Stimulated activated CD4-positive, alpha-beta T cell treated with anti-CD3 and anti-CD28 coated beads, Interleukin-1b, Interleukin-23, amount 100 ng/mL, for 48 hours (primary cell): ENCODE measurements at places on chromosomes 2 and 18.

DNA sequence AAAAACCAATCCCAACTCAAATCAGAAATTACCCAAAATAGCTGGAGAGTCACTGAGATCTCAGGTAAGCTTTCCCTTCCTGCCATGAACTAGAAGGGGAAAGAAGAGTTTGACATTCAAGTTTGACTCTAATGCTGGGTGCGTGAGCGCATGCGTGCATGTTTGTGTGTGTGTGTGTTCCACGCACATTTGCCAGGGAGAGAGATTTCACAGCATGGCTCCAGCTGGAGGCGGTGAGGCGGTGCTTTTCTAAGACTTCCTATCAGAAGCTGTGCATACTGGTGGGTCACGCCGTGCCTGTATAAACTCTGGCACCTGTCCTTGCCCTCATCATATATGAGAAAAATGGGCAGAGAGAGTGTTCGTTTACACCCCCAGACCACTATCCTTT is 116.2 kb downstream of the MSH2 start:
- DNase-seq, result no peak

- DNase-seq, result no peak
Observed at GRCh38 chr2:26537826-26538475, 60.0 kb upstream of the OTOF start.

DNA sequence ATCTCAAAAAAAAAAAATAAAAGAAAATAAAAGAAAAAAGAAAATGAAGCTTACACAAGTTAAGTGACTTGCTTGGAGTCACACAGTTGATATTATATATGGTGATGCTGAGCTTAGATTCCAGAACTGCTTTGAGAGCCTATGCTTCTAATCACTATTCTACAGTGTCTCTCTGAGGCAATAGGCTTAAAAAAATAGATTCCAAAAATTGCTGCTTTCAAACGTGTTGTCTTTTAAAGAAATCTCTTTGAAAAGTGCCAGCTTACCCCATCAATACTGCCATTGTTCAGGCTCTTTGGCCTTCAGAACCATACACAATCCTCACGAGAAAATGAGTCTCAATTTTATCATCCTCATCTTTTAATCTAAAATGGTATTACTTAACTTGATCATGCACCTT is 102.6 kb downstream of the CDK15 start:
- no peak for DNase-seq

DNA sequence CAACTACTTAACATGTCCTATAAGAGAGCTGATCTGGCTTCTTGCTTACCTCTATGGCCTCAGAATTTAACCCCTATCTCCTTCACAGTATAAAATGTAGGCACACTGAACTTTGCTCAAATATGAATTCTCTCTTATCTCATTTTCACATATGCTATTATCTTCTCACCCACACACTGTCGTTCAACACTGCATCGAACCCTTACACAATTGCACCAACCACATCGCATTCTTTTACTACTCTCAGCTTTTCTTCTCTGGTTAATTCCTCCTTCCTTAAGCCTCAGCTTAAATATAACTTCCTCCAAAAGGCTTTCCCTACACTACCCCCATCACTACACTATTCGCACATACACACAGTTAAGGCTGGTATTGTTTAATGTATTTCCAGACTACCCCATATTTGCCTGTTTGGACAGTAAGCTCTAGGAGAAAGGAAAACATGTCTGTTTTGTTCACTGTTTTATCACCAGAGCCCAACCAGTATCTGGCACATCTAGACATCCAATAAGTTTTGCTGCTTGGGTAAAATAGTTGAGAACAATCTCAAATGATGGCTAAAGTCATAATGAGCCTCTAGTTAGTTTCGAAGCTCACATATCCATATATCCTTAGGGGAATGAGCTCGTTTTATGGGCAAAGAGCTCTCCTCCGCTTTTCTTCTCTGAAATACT is 47.7 kb downstream of the HIBCH start:
- no peak for DNase-seq

- DNase-seq, result no peak
Observed at GRCh38 chr2:120670771-120671480, 64.7 kb upstream of the GLI2 start.

GRCh38 chr2:108403494-108403893 is 25.7 kb downstream of the SULT1C4 start:
- DNase-seq, result no peak

DNA sequence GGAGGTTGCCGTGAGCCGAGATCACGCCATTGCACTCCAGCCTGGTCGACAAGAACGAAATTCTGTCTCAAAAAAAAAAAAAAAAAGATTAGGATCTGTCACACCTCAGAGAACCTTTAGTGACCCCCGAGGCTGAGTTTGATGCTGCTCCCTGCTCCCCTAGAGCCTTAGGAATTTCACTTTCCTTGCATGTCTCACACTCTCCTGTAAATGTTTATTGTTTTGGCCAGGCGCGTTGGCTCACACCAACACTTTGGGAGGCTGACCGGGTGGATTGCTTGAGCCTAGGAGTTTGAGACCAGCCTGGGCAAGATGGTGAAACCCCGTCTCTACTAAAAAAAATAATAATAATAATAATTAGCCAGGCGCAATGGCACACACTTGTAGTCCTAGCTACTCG is 31.5 kb downstream of the SRSF7 start:
- DNase-seq, result no peak

DNA sequence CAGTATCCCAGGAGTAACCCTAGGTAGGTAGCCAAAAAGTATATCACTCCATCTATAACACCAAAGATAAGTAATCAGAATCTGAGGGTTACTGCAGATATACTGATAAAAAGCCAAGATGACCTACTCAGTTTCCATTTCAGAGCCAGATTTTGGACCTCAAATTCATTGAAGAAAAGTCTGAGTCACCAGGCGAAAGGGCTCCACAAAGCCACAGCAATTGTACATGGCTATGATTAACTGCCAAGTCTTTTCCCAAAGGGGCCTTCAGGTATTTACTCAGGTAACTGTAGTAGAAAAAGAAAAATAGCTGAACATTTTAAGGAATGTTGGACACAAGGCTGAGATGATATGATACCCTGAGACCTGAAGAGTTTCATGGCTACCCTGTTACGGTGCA is 75.6 kb upstream of the KCNH7 start:
- no peak for DNase-seq

DNA sequence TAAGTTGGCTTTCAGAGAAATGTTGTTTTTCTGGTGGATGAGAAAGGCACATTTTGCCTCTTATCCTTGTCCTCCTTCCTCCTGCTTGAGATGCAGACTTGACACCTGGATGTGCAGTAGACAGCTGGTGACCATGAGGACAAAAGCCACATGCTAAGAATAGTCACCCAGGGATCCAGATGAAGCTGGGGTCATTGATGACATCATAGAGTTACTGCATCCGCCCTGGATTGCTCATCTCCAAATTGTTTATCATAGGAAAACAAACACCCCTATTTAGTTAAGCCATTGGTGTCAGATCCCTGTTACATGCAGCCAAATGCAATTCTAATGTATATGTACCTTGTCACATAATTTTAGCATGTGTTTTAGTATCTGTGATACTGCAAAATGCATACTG is 16.3 kb upstream of the SLC1A4 start:
- no peak for DNase-seq

- no peak for DNase-seq
Observed at GRCh38 chr2:8659735-8660492, 21.9 kb upstream of the ID2 start.

DNA sequence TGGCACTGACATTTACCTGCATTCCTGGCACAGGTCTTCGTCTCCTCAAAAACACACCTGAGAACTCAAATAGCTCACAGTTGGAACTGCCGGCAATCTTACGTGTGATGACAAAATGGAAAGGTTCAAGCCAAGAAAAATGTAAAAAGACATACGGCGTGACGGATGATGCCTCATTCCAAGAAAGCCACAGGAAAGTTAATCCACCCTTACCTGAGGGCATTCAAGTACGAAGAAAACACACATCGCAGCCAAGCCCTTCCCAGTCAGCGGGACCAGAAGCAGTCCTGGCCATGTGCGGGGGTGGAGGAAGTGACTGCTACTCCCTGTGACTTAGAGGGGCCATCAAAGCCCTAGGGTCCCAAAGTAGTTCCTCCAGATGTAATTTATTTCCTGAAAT is 986.3 kb upstream of the CELF4 start:
- no peak for DNase-seq

DNA sequence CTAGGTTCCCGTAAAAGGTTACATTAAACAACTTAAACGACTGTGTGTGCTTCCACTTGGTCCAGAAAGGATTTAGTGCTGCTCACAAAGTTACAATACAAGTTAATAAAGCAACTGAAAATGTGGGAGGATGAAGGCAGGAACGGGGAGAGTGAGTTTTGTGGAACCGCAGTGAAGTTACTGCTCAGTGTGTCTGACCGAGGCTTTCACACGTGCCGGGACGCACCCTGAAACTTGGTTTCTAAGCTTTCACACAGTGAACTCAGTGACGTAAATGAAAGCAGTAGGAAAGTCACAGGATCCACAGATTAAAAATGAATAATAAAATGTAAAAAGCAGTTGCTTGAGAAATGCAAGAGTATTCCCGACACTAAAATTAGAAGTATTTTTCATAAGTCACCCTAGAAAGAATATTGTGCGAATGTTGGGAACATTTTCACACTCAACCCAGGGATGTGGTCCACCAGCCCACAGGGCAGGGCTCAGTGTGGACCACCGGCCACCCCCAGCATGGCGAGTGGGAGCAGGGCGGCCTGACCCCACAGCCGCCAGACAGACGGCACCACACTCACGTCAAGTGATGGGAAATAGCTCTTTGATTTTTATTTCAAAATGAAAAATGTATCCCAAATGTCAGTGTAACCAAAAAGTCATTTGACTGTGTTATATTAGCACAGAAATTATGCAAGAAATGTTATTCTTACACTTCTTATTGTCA is 32.6 kb upstream of the CHMP1B start:
- no peak for DNase-seq

- no peak for DNase-seq
Observed at GRCh38 chr2:68157002-68157401, 686 bp upstream of the PNO1 start.

DNA sequence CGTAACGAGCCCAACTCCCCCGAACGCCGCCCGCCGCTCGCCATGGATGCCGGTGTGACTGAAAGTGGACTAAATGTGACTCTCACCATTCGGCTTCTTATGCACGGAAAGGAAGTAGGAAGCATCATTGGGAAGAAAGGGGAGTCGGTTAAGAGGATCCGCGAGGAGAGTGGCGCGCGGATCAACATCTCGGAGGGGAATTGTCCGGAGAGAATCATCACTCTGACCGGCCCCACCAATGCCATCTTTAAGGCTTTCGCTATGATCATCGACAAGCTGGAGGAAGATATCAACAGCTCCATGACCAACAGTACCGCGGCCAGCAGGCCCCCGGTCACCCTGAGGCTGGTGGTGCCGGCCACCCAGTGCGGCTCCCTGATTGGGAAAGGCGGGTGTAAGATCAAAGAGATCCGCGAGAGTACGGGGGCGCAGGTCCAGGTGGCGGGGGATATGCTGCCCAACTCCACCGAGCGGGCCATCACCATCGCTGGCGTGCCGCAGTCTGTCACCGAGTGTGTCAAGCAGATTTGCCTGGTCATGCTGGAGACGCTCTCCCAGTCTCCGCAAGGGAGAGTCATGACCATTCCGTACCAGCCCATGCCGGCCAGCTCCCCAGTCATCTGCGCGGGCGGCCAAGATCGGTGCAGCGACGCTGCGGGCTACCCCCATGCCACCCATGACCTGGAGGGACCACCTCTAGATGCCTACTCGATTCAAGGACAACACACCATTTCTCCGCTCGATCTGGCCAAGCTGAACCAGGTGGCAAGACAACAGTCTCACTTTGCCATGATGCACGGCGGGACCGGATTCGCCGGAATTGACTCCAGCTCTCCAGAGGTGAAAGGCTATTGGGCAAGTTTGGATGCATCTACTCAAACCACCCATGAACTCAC is 673 bp downstream of the PCBP1 start:
- DNase-seq, result peak; percentile 68

DNA sequence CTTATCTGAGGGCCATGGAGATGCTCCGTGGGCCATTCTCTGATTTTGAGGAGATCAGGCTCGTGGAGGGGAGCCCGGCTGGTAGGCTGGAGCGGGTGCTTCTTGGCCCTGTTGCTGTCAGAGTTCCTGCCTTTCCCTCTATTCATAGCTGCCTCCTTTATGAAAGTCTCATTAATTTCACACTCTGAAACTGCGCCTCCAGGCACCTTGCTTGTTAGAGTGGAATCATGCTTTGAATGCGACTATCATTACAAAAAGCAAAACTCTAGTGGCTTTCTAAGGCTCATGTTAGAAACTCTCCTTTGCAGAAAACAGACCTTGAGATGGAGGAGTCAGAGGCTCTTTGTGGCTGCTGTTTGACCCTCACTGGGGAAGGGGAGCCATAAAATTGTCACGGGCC is 131.0 kb upstream of the SNTG2 start:
- no peak for DNase-seq

DNA sequence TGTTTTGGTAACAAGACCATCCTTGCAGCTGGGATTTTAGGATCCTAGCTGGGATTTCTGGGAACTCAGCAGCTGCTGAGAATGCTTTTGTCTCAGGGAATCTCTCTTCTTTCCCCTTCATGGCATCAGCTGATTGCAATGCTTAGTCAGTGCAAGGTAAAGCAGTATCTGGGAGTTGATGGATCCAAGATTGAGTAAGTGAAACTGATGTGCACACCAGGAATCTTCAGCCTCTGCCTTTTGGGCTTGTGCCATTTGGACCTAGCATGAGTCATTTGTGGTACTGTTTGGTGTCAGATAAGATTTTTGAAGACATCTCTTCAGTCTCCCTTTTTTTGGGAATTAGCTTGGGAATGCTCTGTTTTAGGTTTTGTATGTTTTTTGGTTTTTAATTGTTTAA is 363.3 kb upstream of the TFPI start:
- no peak for DNase-seq

GRCh38 chr2:63514781-63515180 is 73.5 kb downstream of the WDPCP start:
- DNase-seq, result no peak

- no peak for DNase-seq
Observed at GRCh38 chr2:81389203-81389602, 1084.7 kb upstream of the LRRTM1 start.

DNA sequence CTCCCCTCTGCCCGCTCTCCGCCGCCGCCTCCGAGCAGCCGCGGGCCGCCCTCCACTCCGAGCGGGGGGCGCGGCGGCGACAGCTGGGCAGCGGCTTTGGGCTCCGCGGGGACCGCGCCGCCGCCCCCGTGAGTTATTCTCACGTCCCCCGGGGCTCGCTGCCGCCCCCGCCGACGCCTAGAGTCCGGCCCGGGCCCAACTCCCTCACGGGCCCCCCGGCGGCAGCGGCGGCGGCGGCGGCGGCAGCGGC is 645 bp downstream of the MIB1 start:
- no peak for DNase-seq

GRCh38 chr2:75604484-75604883 is 42.1 kb upstream of the MRPL19 start:
- DNase-seq, result no peak

GRCh38 chr2:85635636-85636035 is 19.6 kb downstream of the USP39 start:
- DNase-seq, result no peak
